ENCODE measurements at places on chromosomes 3 and 15.

DNA sequence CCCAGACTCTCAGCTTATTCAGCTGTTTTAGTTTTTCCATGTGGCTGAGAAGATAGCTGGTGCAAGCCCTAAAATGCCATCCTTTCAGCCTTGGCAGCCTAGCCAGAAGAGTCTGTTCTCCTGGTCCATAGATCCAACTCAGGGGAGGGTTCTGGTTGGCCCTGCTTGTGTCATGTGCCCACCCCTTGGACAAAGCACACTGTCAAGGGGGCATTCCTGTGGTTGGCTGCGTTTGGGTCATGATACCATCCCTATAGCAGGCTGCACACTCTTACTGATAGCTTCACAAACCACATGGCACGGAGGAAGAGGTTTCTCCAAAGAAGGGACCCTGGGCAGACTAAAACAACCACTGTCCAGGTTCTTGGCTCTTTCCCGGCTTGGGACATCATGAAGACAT lies 8.4 kb upstream of the FSTL1 start:
- no peak for DNase-seq

DNA sequence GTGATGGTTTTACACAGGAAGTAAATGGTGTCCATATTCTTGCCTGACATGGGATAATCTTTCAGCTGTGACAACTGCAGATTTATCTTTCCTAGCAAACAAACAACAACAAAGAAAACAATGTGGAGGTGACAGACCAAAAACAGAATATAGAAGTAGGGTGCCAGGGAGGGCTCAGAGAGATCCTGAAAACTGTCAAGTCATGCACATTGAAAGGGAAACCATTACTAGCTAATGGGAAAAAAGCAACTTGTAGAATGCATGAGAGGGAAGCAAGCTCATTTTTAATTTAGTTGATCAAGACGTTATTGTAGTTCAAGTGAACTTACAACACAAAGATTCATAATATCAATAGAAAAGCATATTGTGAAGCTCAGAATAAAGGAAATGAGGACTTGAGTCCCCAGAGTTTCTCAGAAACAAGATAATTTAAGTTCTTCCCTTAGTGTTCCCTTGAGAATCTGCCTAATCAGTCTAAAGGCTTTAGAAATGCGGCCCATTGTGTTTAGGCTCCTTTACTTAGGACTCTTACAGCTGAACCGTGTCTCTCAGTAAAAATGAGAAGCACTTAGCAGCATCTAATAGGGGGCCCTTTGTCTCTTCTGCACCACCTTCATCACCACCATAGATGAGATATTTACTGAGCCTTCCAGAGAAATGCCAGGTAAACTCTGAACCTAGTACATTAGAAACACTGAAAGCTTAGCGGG lies 115.6 kb upstream of the CADPS start:
- no peak for DNase-seq

DNA sequence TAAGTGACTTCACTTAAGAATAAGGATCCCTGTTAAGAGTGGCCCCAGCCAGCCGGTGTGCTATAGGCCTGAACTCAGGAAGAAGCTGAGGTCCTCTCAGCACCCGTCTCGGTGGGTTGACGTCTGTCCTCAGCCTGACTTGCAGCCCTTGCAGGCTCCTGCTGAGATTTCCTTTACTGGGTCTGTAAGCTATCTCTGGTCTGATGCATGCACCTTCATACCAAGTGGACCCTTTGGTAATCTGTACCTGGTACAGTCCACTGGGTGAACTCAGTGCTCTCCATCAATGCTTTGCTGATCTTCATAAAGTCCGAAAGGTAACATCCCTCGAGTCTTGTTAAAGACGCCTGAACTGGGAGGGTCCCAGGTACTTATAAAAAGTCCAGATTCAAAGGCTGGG lies 212.0 kb upstream of the PPP2R3A start:
- DNase-seq = no peak

DNA sequence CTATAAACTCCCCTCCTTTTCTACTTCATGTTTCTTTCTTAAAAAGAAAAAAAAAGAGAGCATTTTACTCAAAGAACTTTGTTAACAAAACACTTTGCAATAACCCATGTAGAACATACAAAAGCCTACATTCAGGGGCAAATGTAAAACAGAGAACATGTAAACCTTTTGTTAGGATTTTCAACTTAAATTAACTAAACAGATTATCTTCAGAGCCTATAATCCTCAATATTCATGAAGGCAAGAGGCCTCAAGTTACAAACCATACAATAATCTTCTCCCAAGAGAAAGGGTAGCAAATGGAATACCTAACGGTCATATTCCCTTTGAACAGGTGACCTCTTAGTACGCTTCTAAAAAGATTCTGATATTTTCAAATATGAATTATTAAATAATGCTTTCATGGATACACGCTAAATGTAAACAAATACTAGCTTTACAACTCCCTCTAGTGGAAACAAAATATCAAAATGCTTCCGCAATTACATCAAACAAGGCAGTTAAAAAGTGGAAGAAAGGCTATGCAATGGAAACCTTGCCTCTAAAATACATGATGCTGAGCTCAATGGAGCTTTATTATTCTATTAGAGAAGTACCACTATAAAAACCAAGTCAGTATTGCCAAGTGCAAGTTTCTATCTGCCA lies 9.9 kb downstream of the CEP152 start:
- peak; percentile 76 for DNase-seq

DNA sequence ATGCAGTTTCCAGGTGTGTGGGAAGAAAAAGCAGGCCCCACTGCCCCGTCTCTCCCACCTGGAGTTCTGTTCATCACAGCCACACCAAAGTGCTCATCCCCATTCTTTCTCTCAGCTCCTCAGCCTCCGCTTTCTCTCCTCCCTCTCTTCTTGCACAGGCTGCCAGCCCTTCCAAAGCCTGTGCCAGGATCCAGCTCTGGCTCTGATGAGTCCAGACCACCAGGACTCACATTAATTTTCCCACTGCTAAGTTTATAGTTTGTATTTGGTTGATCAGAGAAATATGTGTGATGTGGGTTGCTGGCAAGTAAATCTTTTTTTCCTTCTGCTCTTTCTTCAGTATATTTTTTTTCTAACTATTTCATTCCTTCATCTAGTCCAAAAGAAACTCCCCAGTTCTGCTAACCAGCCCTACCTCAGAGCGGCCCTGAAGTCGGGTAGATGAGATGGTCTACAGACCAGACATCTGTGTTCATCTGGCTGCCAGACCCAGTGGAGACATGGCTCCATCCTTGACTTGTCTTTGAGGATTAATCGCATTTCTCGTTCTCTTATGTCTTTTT lies 49.8 kb downstream of the BOC start:
- DNase-seq = no peak

GRCh38 chr3:182464513-182465145 lies 328.7 kb upstream of the ATP11B start:
- no peak for DNase-seq

GRCh38 chr3:35929158-35929557 lies 289.8 kb downstream of the ARPP21 start:
- no peak for DNase-seq

DNA sequence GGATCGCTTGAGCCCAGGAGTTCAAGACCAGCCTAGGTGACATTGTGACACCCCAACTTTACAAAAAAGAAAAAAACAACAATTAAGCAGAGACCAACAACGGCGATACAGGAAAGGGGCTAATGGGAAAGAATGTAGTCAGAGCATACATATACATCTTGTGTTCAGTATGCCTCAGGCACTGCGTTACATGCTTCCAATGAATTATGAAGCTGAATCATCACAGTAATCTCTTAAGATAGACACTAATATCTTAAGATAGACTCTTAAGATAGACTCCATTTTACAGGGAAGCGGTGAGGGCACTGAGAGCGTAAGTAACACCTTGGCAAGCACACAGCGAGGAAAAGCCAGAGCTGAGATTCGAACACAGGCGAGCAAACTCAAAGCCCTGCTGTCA lies 6.1 kb upstream of the LDHAL6B start:
- DNase-seq = no peak

DNA sequence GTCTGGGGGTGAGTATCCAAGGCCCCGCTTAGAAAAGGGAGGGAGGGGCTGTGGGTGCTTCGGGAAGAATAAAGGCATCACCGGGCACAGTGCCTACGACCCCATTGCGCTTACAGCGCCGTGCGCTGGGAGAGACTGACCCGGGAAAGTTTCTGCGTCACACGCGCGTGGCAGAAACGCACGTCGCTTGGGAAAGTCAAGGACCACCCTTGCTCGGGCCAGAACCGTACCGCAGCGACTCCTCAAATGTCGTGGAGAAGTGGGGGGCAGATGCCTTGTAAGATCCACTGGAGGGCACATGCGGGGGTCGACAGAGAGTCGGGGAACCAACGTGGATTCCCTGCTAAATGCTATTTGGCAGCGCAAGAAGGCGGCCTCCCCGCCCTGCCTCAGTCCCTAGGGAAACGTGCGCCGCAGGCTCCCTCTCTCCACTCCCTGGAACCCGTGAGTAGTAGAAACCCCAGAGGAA lies 2.4 kb downstream of the ADAMTS9 start:
- no peak for DNase-seq

DNA sequence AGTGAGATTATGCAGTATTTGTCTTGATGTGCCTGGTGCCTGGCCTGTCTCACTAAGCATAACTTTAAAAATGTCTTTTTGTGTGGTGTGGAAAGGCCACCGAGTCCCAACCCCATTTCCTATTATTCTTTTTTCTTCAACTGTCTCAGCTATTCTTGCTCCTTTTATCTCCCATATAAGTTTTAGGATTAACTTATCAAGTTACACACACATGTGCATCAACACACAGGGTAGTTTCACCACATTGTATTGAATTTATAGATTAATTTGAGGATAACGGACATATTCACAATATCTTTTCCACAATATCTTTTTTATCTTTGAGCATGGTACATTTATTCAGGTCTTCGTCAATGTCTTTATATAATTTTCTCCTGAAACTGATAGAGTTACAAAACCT lies 127.6 kb downstream of the RYR3 start:
- DNase-seq = no peak

GRCh38 chr3:4224331-4224730 lies 78.8 kb upstream of the SETMAR start:
- DNase-seq = no peak

DNA sequence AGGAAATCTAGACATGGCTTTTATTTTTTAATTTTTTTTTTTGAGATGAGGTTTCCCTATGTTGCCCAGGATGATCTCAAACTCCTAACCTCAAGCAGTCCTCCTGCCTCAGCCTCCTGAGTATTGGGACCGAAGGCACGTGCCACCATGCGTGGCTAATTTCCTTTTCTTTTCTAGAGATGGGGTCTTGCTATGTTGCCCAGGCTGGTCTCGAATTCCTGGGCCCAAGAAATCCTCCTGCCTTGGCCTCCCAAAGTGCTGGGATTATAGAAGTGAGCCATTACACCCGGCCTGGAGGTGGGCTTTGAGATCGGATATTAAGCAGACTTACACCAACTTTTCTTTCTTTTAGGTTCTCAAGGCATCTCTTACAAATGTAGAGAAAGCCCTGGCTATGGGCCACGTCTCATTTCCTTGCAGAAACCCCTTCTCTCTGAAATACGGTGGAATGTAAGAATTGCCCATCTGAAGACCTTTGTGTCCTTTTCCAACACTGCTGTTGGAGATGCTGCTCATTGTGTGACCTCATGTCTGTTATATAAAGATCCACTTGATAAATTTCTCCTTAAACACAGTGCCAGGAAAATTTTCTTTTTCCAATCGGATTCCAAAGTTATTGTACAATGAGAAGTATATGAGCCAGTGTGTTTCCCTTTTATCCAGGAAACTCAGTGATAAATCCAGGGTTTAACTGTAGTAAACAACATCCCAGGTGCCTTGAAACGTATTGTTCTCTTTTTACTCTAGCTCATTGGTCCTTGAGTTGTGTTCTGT lies 36.8 kb upstream of the CFAP161 start:
- no peak for DNase-seq

DNA sequence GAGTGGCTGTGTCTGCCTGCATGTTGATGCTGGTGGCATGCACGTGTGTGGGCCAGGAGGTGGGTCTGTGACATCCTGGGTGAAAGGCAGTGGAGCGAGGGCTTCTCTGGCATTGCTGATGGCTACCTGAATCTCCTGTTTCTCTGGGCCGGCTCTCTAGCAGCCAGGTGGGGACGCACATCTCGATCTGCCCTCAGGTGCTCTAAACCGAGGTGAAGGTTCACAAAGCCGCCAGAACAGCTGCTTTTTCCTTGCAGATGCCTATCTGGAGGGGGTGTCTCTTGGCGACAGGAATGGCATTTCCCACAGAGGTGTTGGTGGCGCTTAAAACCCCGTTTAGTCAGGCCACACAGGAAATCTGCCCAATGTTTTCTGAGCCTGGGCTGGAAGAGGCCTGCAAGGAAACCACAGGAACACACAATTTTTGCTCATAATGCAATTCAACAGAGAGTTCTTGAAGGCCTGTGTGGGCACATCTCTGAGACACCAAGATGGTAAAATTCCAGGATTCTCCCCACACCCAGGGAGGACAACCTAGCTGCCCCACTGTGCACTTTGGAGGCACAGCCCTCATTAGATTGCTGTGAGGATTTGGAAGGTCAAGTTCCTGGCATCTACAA lies 11.9 kb downstream of the TMEM158 start:
- no peak for DNase-seq

GRCh38 chr3:155658671-155659261 lies 86.1 kb downstream of the PLCH1 start:
- no peak for DNase-seq

GRCh38 chr3:75254685-75255084 lies 409.4 kb upstream of the FRG2C start:
- DNase-seq = no peak

DNA sequence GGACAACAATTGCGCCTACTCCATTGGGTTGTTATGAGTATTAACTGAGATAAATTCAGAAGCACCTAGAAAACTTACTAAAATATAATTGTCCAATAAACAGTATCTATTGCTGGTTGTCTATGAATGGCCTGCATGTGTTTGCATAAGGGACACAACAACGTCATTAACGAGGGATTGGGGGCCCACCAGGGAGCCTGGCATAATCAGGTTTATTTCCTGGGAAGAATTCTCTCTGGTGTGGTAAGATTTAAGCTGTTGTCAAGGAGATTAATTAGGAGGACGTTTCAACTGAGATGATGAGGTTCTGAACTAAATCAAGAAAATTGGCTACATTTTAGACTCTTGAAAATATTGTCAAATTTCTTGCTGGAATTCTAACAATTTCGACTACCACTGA lies 176.1 kb upstream of the CDIN1 start:
- no peak for DNase-seq

- no peak for DNase-seq
Observed at GRCh38 chr3:143010024-143010423, 8.7 kb downstream of the U2SURP start.

- DNase-seq = no peak
Observed at GRCh38 chr3:102736288-102736974, 301.6 kb downstream of the ZPLD1 start.

DNA sequence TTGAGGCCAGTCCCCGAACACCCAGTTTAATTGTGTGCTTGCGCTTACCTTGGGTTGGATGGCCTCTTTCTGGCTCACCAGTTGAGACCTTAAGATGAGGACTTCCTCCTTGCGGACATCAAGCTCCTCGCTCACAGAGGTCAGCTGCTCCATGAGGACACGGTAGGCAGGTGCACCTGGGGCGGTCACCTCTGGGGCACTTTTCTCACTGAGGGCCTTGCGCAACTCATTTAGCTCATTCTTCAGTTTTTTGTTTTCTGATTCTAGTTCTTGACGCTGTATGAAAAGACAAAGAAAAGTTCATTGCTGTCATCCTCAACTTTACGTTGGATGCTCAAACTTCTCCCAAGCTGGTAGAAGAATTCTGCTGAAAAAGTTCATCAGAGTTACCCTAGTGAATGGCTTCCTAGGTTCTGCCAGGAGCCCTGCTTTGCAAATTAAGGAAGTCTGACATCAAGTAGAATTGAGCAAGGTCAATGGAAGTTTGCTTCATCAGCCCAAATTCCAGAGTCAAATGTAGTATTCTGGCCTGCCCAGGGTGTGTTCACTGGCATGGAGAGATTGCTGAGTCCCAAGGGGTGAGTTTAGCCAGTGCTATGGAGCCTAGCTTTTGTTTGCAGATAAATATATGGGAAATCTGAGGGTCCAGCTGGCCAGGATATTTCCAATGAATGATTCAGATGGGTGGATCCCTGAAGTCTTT lies 55.8 kb upstream of the MYO5C start:
- DNase-seq = no peak
